ENCODE measurements at places on chromosomes 3 and 15. TPM values are rescaled to one million over a fixed set of nuclear protein-coding genes. Genes with fewer than 3 reads are reported as not detected.

DNA sequence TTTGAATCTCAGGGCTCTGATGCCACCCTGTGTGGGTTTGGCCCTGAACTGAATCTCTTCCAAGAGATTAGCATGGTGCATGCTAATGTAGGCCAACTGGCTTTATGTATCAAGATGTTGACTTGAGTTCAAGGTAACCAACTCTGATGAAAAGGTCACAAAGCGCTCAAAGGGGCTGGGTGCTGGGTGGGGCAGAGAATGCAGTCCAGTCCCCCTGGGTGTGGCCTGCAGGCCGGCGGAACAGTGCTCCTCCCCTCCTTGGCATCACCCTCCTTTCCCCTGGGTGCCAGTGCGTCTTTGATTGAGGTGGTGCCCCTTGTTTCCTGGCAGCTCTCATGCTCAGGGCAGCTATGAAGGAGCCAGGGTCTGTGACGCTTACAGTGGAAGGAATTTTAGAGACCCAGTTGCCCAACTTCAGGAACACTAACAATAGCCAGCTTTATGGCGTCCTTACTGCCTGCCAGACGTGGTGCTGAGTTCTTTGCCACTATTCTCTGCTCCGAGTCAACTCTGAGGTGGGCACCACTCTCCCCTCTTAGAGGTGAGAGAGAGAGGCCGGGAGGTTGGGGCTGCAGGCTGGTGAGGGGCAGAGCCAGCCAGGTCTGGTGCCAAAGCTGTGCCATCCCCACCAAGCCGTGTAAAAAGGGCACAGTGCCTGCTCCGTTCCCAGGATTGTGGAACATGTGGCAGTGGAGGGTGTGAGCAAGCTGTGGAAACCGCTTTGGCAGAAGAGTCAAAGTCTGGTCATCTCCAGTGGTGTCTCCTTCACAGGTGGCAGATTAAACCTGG lies 9.8 kb downstream of the SYNM start:
- H3K27ac ChIP-seq: no peak overlapping the region
- no peaks in the 10 kb centered on the region for H3K4me1 ChIP-seq
- DNase-seq: no peak

GRCh38 chr15:80693682-80694610 lies 1.2 kb upstream of the ABHD17C start:
- H3K36me3 ChIP-seq: no peaks in the 10 kb centered on the region
- peak overlapping the region; percentile 90 for H3K4me3 ChIP-seq
- H3K4me1 ChIP-seq: peaks cover 32% of the 10 kb centered on the region

GRCh38 chr3:173465112-173465511 lies 67.6 kb downstream of the NLGN1 start:
- H3K27ac ChIP-seq: no peak overlapping the region
- H3K27me3 ChIP-seq: no peaks in the 10 kb centered on the region
- H3K4me1 ChIP-seq: no peaks in the 10 kb centered on the region
- H3K4me3 ChIP-seq: no peak overlapping the region

- H3K27me3 ChIP-seq: no peaks in the 10 kb centered on the region
- no peak overlapping the region for H3K4me3 ChIP-seq
- peaks cover 26% of the 10 kb centered on the region for H3K4me1 ChIP-seq
Measured at GRCh38 chr3:64398476-64398875, 173.2 kb upstream of the PRICKLE2 start.

- peak; percentile 21 for DNase-seq
- H3K4me3 ChIP-seq: no peak overlapping the region
Measured at GRCh38 chr15:31484986-31485385, 158.4 kb downstream of the KLF13 start.

DNA sequence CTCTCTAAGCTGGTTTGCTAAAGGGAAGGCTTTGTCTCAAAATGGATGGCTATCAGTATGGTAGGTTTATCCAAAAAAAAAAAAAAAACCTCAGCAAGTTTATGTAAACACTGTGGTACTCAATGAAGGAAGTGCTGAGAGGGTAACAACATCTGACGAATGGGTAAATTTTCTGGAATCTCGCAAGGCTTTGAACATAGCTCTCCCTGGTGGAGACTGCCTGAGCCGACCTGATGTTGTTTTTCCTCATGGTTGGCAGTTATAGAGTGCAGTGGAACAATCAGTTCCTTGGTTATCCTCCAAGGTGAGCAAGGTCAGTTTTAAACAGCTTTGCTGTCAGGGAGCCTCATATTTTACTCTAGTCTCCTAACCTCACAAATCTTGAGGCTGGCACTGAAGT lies 94.6 kb downstream of the ZPLD1 start:
- H3K27ac ChIP-seq: no peak overlapping the region
- H3K27me3 ChIP-seq: no peaks in the 10 kb centered on the region
- DNase-seq: no peak
- no peak overlapping the region for H3K4me3 ChIP-seq

DNA sequence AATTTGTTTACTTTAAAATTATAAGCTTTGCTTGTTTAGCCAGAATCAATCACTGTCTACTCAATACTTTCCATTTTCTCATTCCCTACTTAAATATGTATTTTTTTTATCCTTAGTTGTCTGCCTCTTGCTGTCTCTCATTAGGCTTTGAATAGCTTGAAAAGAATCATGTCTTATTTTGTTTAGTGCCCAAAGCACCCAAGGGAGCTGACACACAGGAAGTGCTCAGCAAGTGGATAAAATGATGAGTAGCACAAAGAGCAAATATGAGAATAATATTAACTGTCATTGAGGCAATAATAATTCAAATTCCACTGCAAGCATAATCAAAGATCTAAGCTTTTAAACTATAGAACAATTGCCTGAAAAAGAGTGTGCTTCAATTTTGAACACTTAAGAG lies 19.0 kb upstream of the IL1RAP start:
- H3K4me1 ChIP-seq: no peaks in the 10 kb centered on the region
- H3K27me3 ChIP-seq: no peaks in the 10 kb centered on the region
- H3K4me3 ChIP-seq: no peak overlapping the region
- no peak for DNase-seq

DNA sequence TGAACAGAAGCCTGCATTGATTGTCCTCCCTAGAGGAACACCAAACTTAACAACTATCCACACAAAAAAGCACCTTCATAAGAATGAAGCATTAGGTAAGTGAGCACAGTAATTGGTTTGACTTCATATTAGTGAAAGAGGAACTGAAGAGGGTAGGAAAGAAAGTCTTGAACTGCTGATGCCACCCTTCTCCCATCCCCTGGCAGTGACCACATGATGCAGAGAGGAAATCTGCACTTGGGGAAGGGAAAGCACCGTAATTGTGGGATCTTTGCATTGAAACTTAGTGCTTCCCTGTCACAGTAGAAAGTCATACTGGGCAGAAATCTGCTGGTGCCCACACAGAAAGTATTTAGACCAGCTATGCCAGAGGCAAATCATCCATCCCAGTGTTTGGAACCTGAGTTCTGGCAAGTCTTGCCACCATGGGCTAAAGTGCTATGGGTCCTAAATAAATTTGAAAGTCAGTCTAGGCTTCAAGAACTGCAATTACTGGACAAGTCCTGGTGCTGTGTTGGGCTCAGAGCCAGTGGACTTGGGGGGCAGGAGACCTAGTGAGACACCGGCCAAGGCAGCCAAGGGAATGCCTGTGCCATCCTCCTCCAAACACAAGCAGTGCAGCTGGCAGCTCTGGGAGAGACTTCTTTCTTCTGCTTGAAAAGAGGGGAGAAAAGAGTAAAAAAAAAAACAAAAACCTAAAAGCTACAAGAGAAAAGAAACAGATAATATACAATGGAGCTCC lies 63.6 kb downstream of the SLC15A2 start:
- H3K27ac ChIP-seq: no peak overlapping the region
- no peaks in the 10 kb centered on the region for H3K4me1 ChIP-seq
- no peak for DNase-seq
- H3K27me3 ChIP-seq: no peaks in the 10 kb centered on the region
- no peaks in the 10 kb centered on the region for H3K36me3 ChIP-seq

GRCh38 chr3:57158813-57159738 lies 6.1 kb downstream of the IL17RD start:
- no peak overlapping the region for H3K4me3 ChIP-seq
- peaks cover 10% of the 10 kb centered on the region for H3K4me1 ChIP-seq
- no peak overlapping the region for H3K27ac ChIP-seq
- peaks cover 10% of the 10 kb centered on the region for H3K27me3 ChIP-seq
- H3K36me3 ChIP-seq: no peaks in the 10 kb centered on the region
- peak; percentile 47 for DNase-seq

DNA sequence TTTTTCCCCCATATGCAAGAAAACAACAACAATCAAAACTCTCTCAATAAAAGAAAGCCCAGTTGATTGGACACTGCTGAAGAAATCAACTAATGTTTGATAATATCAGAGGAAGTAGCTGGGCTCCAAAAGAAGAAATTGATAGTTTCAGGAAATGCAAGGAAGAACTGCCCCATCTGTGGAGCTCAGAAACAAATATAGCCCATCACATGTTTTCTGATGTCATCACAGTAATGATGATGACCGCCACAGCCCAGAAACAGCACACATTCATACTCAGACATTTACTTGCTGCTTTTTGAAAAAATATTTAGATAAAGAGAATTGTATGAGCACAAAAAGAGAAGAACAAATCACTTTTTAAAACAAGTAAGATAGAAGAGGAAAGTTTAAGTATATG lies 67.6 kb downstream of the GOLIM4 start:
- H3K36me3 ChIP-seq: peaks cover 72% of the 10 kb centered on the region
- H3K27ac ChIP-seq: no peak overlapping the region
- no peak overlapping the region for H3K4me3 ChIP-seq
- H3K4me1 ChIP-seq: peaks cover 19% of the 10 kb centered on the region
- no peaks in the 10 kb centered on the region for H3K27me3 ChIP-seq

DNA sequence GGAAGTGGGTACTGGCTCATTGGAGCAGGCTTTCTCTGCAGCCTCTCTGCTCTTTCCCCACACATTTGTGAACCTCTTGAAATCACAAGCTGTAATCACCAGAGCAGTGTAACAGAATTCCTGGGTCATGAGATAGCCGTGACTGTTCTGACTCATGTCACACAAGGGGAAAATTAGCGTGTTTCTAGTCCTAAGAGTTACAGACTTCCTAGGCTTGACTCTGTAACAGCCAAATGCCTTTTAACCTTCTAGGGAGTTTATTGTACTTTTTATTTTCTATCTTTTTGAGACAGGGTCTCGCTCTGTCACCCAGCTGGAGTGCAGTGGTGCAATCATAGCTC lies 54.7 kb upstream of the TRAK1 start:
- no peak overlapping the region for H3K4me3 ChIP-seq
- peak overlapping the region; percentile 70 for H3K27ac ChIP-seq
- peak; percentile 67 for DNase-seq
- H3K4me1 ChIP-seq: peaks cover 50% of the 10 kb centered on the region
- no peaks in the 10 kb centered on the region for H3K27me3 ChIP-seq

DNA sequence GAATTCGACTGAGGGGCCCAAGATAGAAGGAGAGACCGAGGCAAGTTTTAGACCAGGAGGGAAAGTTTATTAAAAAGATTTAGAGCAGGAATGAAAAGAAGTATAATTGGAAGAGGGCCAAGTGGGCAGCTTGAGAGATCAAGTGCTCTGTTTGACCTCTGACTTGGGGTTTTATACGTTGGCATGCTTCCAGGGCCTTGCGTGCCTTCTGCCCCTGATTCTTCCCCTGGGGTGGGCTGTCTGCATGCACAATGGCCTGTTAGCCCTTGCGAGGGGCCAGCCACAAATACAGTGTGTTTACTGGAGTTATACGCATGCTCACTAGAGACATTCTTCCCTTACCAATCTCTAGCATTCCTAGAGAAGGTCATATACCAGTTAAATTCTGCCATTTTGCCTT lies 70.7 kb upstream of the LARS2 start:
- DNase-seq: no peak
- no peaks in the 10 kb centered on the region for H3K4me1 ChIP-seq
- no peaks in the 10 kb centered on the region for H3K36me3 ChIP-seq
- H3K27ac ChIP-seq: no peak overlapping the region

Gene ANKUB1
- 0.31 TPM for total RNA-seq

Gene MKRN2
- 39.1 TPM for total RNA-seq

Gene PLSCR5
- not detected for total RNA-seq

Gene ZNF860
- total RNA-seq: 0.53 TPM
